ENCODE measurements at places on chromosomes 5 and 9. TPM values are rescaled to one million over a fixed set of nuclear protein-coding genes. Genes with fewer than 3 reads are reported as not detected.
A peak's percentile ranks its signal among the peaks of the same experiment; 100 is the strongest.

- H3K4me1 ChIP-seq = no peaks in the 10 kb centered on the region
- no peak overlapping the region for H3K27ac ChIP-seq
- H3K4me3 ChIP-seq = no peak overlapping the region
- peaks cover 8% of the 10 kb centered on the region for H3K36me3 ChIP-seq
- H3K27me3 ChIP-seq = no peaks in the 10 kb centered on the region
Observed at GRCh38 chr5:625516-625915, 13.4 kb downstream of the CEP72 start.

- H3K36me3 ChIP-seq = no peaks in the 10 kb centered on the region
- H3K4me1 ChIP-seq = no peaks in the 10 kb centered on the region
Observed at GRCh38 chr5:68818057-68818695, 275.6 kb upstream of the SLC30A5 start.

- no peaks in the 10 kb centered on the region for H3K4me1 ChIP-seq
- DNase-seq = no peak
- H3K27me3 ChIP-seq = peaks cover 2% of the 10 kb centered on the region
- no peak overlapping the region for H3K27ac ChIP-seq
- H3K36me3 ChIP-seq = no peaks in the 10 kb centered on the region
Observed at GRCh38 chr5:173673295-173674101, 57.0 kb upstream of the BOD1 start.

- peaks cover 4% of the 10 kb centered on the region for H3K36me3 ChIP-seq
- peaks cover 41% of the 10 kb centered on the region for H3K4me1 ChIP-seq
- no peak overlapping the region for H3K4me3 ChIP-seq
- H3K27ac ChIP-seq = peak overlapping the region; percentile 62
Observed at GRCh38 chr9:89508951-89509615, 11.2 kb upstream of the SEMA4D start.

DNA sequence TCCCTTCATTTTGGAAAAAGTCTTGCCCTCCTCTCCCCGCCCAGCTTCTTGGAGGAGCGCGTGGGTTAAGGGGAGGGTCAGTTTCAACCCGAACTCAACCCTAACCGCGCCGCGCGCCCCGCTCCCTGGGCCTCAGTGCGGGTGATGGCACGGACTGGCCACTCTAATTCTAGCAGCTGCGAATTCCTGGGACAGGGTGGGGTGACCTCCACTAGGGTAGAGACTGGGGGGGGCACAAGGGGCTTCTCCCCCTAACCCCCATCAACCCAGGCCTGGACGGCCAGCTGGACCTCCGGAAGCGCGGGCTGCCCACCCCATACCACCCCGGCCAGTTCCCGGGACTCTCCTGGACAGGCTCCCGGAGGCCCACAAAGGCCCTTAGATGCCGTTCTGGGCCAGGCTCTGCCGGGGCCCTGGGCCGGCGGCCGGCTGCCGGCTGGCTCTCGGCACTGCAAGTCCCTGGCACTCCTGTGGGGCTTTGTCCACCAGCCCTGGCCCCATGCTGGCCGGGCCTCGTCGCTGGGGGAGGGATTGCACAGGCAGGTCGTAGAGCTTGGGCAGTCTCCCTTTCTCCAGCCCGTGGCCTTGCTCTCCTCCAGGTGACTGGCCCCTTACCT is 7.2 kb upstream of the PSD2 start:
- peak overlapping the region; percentile 71 for H3K4me3 ChIP-seq
- no peaks in the 10 kb centered on the region for H3K36me3 ChIP-seq
- no peak for DNase-seq
- H3K27me3 ChIP-seq = no peaks in the 10 kb centered on the region

GRCh38 chr9:89623925-89624420 is 19.2 kb downstream of the GADD45G start:
- H3K4me1 ChIP-seq = no peaks in the 10 kb centered on the region
- H3K36me3 ChIP-seq = no peaks in the 10 kb centered on the region
- no peak overlapping the region for H3K4me3 ChIP-seq
- H3K27ac ChIP-seq = no peak overlapping the region
- DNase-seq = no peak
- H3K27me3 ChIP-seq = peaks cover 5% of the 10 kb centered on the region

GRCh38 chr9:33133186-33133585 is 34.0 kb downstream of the B4GALT1 start:
- H3K27me3 ChIP-seq = peaks cover 47% of the 10 kb centered on the region
- H3K36me3 ChIP-seq = peaks cover 31% of the 10 kb centered on the region
- peak overlapping the region; percentile 60 for H3K27ac ChIP-seq
- peaks cover 94% of the 10 kb centered on the region for H3K4me1 ChIP-seq

GRCh38 chr5:158606233-158606632 is 493.5 kb downstream of the EBF1 start:
- H3K36me3 ChIP-seq = no peaks in the 10 kb centered on the region
- no peak for DNase-seq
- H3K27ac ChIP-seq = no peak overlapping the region
- H3K4me3 ChIP-seq = no peak overlapping the region
- no peaks in the 10 kb centered on the region for H3K27me3 ChIP-seq

- no peak overlapping the region for H3K27ac ChIP-seq
- H3K36me3 ChIP-seq = no peaks in the 10 kb centered on the region
- DNase-seq = no peak
- no peaks in the 10 kb centered on the region for H3K4me1 ChIP-seq
- H3K27me3 ChIP-seq = no peaks in the 10 kb centered on the region
Observed at GRCh38 chr9:89872426-89872912, 267.7 kb downstream of the GADD45G start.

The STPG3 gene
- not detected for polyA plus RNA-seq

The CCL27 gene
- not detected for polyA plus RNA-seq

The KIAA0825 gene
- 1.1 TPM for polyA plus RNA-seq

The FBP1 gene
- polyA plus RNA-seq = 22.0 TPM

The PCDHB7 gene
- not detected for polyA plus RNA-seq

The C5 gene
- 0.25 TPM for polyA plus RNA-seq

The C5orf58 gene
- polyA plus RNA-seq = 1.9 TPM

The FSD1L gene
- 0.91 TPM for polyA plus RNA-seq
